ENCODE measurements at places on chromosomes 1 and 21.

DNA sequence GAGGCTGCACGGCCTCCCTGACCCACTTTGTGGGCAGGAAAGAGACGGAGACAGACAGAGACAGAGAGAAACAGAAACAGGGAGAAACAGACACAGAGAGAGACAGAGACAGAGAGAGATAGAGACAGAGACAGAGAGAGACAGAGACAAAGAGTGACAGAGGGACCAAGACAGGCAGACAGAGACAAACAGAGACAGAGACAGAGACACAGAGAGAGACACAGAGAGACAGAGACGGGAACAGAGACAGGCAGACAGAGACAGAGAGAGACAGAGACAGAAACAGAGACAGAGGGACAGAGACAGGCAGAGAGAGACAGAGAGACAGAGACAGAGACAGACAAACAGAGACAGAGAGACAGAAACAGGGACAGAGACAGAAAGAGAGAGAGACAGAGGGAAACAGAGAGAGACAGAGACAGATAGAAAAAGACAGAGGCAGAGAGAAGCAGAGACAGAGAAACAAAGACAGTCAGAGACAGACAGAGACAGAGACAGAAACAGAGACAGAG is 3.1 kb downstream of the COL6A1 start:
- DNase-seq = no peak

DNA sequence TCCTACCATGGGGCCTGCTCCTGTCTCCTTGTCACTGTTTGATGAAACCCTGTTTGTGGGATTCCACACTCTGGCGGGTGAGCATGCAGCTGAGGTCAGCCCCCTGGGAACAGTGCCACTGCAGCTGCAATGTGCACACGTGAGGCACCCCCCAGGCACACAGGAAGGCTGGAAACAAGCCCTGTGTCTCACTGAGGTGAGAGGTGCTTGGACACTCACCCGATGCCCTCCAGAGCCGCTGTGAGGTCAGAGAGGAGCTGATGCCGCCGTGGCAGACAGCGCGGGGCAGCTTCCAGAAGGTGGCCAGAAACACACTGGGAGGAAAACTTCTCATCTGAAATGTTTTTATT is 49.7 kb downstream of the SLX9 start:
- no peak for DNase-seq

GRCh38 chr21:27569831-27570230 is 602.9 kb upstream of the ADAMTS5 start:
- peak; percentile 19 for DNase-seq

DNA sequence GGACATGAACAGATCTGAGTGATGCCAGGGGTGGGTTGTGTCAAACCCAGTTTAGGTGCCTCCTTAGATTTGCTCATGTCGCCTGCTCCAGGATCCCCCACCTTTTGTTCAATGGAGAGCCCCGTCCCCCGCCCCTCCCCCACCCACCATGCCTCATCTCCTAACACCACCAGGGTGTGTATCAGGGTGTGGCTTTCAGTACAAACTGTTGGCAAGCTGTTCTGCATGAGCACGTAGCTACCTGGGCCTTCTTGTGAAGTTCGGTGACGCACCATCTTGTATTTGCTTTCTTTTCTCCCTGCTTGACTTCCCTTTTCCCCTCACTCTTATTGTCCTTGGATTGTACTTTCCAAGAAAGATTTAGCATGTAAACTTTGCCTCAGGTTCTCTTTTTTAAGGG is 94.8 kb downstream of the EBNA1BP2 start:
- DNase-seq = no peak

GRCh38 chr21:43983390-43983789 is 28.7 kb upstream of the TRAPPC10 start:
- no peak for DNase-seq

All from adipocyte (in vitro differentiated cells).